Stimulated activated CD8-positive, alpha-beta memory T cell treated with anti-CD3 and anti-CD28 coated beads, Interleukin-7, amount 100 ng/mL, for 1 hour (primary cell): ENCODE measurements at places on chromosomes 2 and 18.

GRCh38 chr18:3851159-3851558 is 401.2 kb downstream of the TGIF1 start:
- DNase-seq, result no peak

- DNase-seq, result no peak
Measured at GRCh38 chr2:81334046-81334445, 1029.5 kb upstream of the LRRTM1 start.

- no peak for DNase-seq
Measured at GRCh38 chr2:69514406-69514805, 77.2 kb upstream of the NFU1 start.

GRCh38 chr18:21853775-21854552 is 113.4 kb downstream of the MIB1 start:
- no peak for DNase-seq

- DNase-seq, result no peak
Measured at GRCh38 chr18:46321955-46322354, 217.8 kb downstream of the HAUS1 start.

- no peak for DNase-seq
Measured at GRCh38 chr18:21933931-21934765, 193.6 kb downstream of the MIB1 start.

DNA sequence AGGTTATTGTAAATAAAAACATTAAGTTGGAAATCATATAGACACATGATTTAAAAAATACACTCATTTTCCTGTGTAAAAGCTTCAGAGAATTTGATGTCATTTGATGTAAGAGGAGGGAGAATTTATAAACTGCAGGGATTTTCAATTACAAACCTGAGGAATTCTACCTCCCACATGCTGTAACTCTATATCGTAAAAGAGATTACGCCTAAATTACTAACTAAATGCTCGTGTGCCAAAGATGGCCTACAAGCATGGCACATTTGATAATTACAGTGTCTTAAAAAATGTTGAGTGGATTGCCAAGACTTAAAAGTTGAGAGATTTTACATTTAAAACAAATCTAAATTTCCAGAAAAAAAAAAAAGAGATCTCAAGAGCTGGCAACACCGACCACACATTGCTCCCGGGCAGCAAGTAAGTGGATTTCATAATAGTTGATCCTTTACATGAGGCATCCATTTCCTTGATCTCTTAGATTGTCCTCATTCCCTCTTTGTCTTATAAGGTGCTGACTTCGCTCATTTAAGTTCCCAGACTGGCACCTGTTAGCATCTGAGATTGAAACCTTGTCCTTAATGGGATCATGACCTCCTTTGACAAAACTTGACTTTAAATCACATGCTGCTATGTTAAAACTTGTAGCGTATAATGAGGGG is 840.3 kb upstream of the ZEB2 start:
- DNase-seq, result no peak

- DNase-seq, result no peak
Measured at GRCh38 chr18:52588931-52589330, 248.9 kb downstream of the DCC start.

DNA sequence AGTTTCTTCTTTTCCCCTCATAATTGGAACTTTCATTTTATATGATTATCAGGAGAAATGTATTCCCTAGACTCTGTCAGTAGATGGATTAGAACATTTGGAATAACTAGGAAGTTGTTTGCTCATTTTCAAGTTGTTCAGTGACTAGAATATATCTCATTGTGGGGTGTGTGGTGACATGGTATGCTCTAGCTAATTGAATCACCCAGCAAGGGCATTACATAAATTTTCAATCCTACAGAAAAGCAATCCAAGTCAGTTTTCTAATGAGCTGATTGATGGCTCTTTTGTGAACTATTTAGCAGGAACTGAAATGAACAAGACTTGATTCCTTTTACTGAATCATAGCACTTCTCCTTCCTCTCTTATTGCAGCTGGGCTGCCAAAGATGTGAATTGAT is 461.4 kb downstream of the TGIF1 start:
- no peak for DNase-seq

GRCh38 chr2:182366628-182367027 is 60.2 kb downstream of the PDE1A start:
- DNase-seq, result no peak

GRCh38 chr2:189696223-189696622 is 21.8 kb downstream of the ANKAR start:
- no peak for DNase-seq

- no peak for DNase-seq
Measured at GRCh38 chr2:45812011-45812500, 160.6 kb downstream of the PRKCE start.

GRCh38 chr2:68745006-68745405 is 10.4 kb downstream of the ARHGAP25 start:
- DNase-seq, result no peak

- DNase-seq, result no peak
Measured at GRCh38 chr2:42147641-42148274, 21.4 kb upstream of the EML4 start.

DNA sequence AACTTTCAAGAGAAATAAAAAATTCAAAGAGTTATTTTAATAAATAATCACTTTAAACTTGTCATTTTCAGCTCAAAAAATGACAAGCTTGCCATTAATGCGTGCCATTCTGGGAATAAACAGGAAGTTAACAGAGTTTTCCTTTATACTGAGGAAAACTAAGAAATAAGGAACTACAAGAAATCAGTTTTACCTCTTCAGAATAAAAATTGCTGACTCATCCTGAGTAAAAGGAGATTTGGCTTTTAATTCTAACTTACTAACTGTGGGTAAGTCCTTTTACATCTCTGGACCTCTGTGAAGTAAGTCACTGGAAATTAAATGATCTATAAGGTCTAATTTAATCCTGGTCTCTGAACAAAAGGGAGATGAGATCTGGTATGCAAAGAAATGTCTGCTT is 16.1 kb downstream of the CEBPZ start:
- DNase-seq, result no peak

GRCh38 chr2:161843936-161844335 is 219.7 kb downstream of the SLC4A10 start:
- DNase-seq, result no peak

GRCh38 chr2:62826953-62827675 is 121.6 kb downstream of the EHBP1 start:
- no peak for DNase-seq

DNA sequence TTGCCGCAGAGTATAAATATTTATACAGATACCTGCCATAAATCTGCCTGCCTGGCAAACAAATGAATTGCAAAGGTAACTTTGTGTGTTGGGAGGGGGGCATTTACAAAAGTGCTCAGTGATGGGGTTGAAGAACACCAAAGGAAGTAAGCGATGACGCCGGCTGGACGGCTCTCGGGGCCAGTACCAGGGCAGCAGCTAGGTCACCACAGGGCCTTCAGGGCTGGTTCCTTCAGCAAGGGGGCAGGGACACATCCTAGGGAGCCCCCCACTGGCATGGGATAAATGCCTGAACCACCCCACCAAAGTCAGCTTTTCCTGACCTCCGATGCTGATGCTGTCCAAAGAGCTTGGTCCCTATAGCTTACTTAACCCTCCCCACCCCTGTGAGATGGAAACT is 190.4 kb downstream of the CELF4 start:
- no peak for DNase-seq

- no peak for DNase-seq
Measured at GRCh38 chr2:158781353-158781961, 13.7 kb upstream of the DAPL1 start.

GRCh38 chr2:64515086-64515485 is 9.0 kb upstream of the AFTPH start:
- no peak for DNase-seq

- DNase-seq, result no peak
Measured at GRCh38 chr2:43343573-43344304, 117.3 kb upstream of the ZFP36L2 start.

DNA sequence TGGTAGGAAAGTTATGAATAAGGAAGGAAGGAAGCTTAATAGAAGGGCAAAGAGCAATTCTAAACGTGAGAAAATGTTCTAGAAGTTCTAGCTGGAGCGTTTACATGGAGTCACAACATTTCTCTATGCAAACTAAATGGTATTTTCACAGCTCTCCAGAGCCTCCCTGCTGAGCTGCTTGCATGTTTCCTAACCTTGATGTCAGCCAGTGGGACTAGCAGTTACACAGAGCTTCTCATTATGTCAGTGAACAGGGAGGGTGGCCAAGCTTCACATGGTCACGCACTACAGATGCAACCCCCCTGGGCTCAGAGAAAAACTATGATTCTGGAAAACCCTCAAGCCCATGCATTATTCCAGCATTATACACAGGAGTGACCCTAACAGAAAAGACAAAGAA is 153.4 kb upstream of the CCDC150 start:
- DNase-seq, result no peak
